Activated T-cell treated with anti-CD3 and anti-CD28 coated beads, Interleukin-2, amount 50 U/mL, for 24 hours (primary cell): ENCODE measurements at places on chromosomes 4 and X.

- H3K4me3 ChIP-seq: no peak overlapping the region
- peaks cover 20% of the 10 kb centered on the region for H3K4me1 ChIP-seq
- H3K36me3 ChIP-seq: no peaks in the 10 kb centered on the region
- peak overlapping the region; percentile 84 for H3K27ac ChIP-seq
- DNase-seq: peak; percentile 49
Observed at GRCh38 chrX:134654398-134655012, 3.8 kb downstream of the PLAC1 start.

DNA sequence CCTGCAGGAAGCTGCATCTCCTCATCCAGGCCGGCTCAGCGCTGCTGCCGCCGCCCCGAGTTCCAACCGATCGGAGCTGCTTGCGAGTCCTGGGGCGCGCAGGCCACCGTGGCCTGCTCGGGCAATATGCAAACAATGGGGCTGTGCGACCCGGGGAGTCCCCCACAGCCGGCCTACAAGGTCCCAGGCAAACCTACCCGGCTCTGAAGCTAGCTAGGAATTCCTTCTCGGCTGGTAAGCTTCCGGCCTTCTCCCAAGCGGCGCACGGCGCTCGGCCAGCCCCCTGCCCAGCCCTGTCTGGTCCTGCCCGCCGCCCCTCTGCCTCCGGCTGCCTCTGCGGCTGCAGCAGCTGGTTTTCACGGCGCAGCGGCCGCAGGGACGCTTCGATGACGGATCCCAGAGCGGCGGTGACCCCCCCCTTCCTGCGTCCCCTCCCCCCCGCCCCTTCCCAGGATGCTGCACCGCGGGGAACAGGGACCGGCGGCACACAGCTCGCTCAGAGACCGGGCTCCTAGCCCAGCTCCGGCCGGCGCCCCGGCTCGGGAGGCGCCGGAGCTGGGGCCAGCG is 59.4 kb downstream of the TSC22D3 start:
- H3K27me3 ChIP-seq: peaks cover 3% of the 10 kb centered on the region
- peak overlapping the region; percentile 81 for H3K4me3 ChIP-seq
- peak; percentile 48 for DNase-seq
- peaks cover 26% of the 10 kb centered on the region for H3K36me3 ChIP-seq
- H3K4me1 ChIP-seq: peaks cover 67% of the 10 kb centered on the region
- peak overlapping the region; percentile 76 for H3K27ac ChIP-seq

DNA sequence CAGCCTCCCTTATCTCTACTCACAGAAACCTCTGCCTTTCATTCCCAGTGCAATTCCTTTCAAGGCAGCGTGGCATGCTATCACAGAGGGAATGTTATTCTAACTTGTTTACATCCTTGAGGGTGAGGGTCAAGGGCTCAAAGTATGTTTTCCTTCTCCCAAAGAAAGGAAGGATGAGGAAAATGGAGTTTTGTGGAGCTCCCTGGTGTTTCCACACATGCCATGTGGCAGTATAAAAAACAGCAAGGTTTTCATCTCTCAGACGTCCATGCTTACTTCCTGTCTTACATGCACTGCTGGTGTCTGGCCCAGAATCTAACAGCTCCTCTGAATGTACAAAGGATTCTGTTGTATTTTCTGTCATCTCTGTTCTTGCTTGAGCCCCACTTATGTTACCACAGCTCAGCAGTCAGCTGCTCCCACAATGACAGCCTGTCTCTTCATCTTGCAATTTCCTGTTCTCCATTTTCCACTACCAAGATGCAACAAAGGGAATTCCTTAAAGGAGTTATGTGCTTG is 128.0 kb downstream of the SNCA start:
- H3K36me3 ChIP-seq: no peaks in the 10 kb centered on the region
- DNase-seq: no peak
- H3K27me3 ChIP-seq: no peaks in the 10 kb centered on the region
- no peak overlapping the region for H3K4me3 ChIP-seq
- H3K4me1 ChIP-seq: peaks cover 2% of the 10 kb centered on the region

- no peak for DNase-seq
- no peak overlapping the region for H3K27ac ChIP-seq
- no peaks in the 10 kb centered on the region for H3K36me3 ChIP-seq
- no peaks in the 10 kb centered on the region for H3K4me1 ChIP-seq
- H3K4me3 ChIP-seq: no peak overlapping the region
- peaks cover 39% of the 10 kb centered on the region for H3K27me3 ChIP-seq
Observed at GRCh38 chr4:146545102-146545501, 23.4 kb upstream of the SLC10A7 start.

DNA sequence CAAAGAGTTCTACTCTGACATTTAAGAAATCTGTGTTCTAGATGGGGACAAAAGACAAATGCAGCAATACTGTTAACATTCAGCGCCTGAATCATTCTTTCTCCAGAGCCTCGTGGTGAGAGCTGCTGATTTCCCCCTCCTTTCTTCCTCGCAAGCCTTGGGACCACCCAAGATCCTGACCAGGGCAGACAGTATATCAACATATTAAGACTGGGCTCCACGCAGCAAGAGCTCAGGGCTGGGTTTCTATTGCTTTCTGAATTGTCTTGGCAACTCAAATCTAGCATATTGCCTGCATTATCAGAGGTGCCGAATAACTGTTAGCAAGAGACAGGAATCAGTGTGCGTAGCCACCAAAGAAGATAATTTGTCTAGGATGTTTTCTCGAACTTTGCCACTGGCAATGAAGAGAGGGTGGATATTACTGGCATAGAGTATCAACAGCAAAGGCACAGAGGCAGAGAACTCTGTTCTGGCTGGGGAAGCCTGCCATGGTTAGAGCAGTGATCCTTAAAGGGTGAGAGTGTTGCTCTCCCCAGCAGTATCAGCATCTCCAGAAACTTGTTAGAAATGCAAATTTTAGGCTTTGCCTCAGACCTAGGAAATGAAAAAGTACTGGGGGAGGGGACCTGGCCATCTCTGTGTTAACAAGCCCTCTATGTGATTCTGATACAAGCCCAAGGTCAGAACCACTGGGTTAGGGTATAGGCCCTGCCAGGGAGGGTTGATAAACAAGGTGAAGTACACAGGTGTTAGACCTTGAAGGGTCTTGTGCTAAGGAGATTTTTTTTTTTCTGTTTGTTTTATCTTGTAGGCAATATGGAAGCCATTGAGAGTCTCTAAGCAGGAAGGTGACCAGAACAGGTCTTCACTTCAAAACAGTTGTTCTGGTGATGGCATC is 46.2 kb upstream of the MID1IP1 start:
- H3K27ac ChIP-seq: no peak overlapping the region
- H3K36me3 ChIP-seq: no peaks in the 10 kb centered on the region
- DNase-seq: no peak
- peaks cover 63% of the 10 kb centered on the region for H3K27me3 ChIP-seq
- H3K4me3 ChIP-seq: no peak overlapping the region

DNA sequence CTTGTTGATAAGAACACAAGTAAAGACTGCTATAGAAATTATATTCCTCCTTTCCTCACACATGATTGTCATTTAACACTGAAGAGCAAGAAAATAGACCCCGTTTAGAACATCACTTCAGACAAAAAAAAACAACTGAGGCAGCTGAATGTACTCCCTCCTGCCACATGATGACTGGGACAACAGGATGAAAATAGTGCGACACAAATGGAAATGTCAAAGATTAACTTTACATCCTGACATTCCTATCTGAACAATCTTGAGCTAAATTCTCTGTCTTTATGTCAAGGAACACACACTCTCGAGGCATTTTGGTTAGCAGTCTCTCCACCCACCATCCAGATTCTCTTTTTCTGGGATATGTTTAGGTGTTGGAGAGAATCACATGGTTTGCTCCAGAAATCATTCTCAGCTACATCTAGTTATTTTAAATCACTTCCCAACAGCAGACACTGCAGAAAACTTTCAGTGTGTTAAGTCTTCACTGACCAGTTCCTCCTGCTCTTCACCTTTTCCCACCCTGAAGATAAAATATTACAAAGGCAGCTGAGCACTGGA is 16.3 kb upstream of the KCNIP4 start:
- no peaks in the 10 kb centered on the region for H3K4me1 ChIP-seq
- no peak overlapping the region for H3K4me3 ChIP-seq
- no peaks in the 10 kb centered on the region for H3K27me3 ChIP-seq
- H3K27ac ChIP-seq: no peak overlapping the region
- no peak for DNase-seq
- H3K36me3 ChIP-seq: no peaks in the 10 kb centered on the region

DNA sequence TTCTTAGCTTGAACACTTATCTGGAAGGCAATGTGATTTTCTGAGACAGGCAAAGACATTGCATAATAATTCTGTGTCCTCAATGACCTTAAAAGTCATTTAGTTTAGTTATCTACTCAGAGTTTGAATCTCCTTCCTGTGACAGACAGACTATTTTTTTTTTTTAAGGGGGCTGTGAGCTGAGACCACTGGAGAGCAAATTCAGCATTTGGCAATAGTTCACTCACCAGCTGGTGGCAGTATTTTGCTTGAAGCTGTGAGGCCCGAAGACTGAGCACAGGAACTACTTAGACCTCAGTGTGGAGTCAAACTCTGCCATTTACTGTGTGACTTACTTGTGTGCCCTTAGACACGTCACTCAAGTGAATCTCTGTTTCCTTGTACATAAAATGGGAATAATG is 22.9 kb upstream of the CPE start:
- H3K4me3 ChIP-seq: no peak overlapping the region
- H3K27ac ChIP-seq: no peak overlapping the region
- peaks cover 35% of the 10 kb centered on the region for H3K27me3 ChIP-seq
- no peaks in the 10 kb centered on the region for H3K4me1 ChIP-seq
- H3K36me3 ChIP-seq: no peaks in the 10 kb centered on the region

- no peak overlapping the region for H3K27ac ChIP-seq
- no peak overlapping the region for H3K4me3 ChIP-seq
- H3K4me1 ChIP-seq: no peaks in the 10 kb centered on the region
- peaks cover 33% of the 10 kb centered on the region for H3K27me3 ChIP-seq
Observed at GRCh38 chrX:112113460-112113859, 30.9 kb upstream of the TRPC5 start.

DNA sequence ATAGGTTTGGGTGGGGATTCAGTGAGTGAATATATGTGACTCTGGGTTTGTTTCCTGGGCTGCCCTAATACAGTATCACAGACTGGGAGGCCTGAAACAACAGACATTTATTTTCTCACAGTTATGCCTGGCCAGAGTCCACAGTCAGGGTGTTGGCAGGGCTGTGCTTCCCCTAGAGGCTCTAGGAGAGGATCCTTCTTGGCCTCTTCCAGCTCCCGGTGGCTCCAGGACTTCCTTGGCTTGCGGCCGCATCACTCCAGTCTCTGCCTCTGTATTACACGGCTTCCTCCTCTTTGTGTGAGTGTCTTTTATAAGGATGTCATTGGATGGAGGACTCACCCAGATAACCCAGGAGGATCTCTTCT is 5.2 kb upstream of the JAKMIP1 start:
- H3K4me1 ChIP-seq: peaks cover 7% of the 10 kb centered on the region
- H3K36me3 ChIP-seq: no peaks in the 10 kb centered on the region
- H3K27me3 ChIP-seq: peaks cover 30% of the 10 kb centered on the region
- H3K4me3 ChIP-seq: no peak overlapping the region
- DNase-seq: no peak

GRCh38 chr4:78776729-78777575 is 802 bp downstream of the BMP2K start:
- DNase-seq: peak; percentile 68
- peak overlapping the region; percentile 88 for H3K4me3 ChIP-seq

DNA sequence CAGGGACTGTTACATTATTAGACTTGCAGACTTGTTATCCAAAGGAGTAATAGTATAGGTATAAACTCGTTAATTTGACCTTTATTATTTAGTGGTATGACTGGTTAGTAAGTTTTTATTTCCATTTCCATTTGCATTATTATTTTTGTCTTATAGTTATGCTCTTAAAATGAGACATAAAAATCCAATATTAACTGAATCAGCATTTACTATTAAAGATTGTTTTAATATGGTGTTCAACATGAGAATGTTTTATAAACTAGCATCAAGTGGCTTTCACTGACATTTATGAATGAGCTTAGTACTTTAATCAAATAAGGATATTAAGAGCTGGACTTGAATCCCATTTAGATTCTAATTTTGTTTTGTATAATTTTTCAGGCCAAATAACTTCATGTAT is 228.1 kb upstream of the HAND2 start:
- H3K36me3 ChIP-seq: no peaks in the 10 kb centered on the region
- H3K4me3 ChIP-seq: no peak overlapping the region
- no peak overlapping the region for H3K27ac ChIP-seq
- no peak for DNase-seq
- no peaks in the 10 kb centered on the region for H3K4me1 ChIP-seq

GRCh38 chr4:1568855-1569460 is 115.2 kb downstream of the FAM53A start:
- H3K27me3 ChIP-seq: peaks cover 10% of the 10 kb centered on the region
- H3K27ac ChIP-seq: no peak overlapping the region
- DNase-seq: no peak
- H3K4me1 ChIP-seq: peaks cover 3% of the 10 kb centered on the region

DNA sequence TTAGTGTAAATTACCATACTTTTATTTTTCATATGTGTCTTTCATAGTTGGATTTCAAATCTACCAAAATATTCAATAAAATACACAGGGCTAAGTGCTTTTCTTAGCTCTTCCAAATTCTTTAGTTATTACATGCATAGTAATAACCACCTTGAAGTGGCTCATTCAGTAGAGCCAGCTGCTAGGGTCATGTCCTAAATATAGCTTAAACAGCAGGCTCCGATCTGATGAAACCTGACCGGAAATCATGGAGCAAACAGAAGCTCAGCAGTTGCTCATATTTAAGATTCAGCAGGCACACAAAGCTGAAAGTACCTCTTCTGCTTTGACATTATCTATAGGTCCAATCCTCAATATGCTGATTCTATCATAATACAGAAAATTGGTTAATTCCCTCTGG is 1470.4 kb downstream of the ADGRL3 start:
- H3K27ac ChIP-seq: no peak overlapping the region
- H3K4me1 ChIP-seq: no peaks in the 10 kb centered on the region
- no peak overlapping the region for H3K4me3 ChIP-seq
- no peak for DNase-seq
- no peaks in the 10 kb centered on the region for H3K27me3 ChIP-seq

GRCh38 chrX:107154787-107155620 is 36.4 kb upstream of the RBM41 start:
- H3K4me3 ChIP-seq: peak overlapping the region; percentile 58
- DNase-seq: peak; percentile 33
- no peaks in the 10 kb centered on the region for H3K36me3 ChIP-seq
- H3K27ac ChIP-seq: no peak overlapping the region
- peaks cover 27% of the 10 kb centered on the region for H3K27me3 ChIP-seq

DNA sequence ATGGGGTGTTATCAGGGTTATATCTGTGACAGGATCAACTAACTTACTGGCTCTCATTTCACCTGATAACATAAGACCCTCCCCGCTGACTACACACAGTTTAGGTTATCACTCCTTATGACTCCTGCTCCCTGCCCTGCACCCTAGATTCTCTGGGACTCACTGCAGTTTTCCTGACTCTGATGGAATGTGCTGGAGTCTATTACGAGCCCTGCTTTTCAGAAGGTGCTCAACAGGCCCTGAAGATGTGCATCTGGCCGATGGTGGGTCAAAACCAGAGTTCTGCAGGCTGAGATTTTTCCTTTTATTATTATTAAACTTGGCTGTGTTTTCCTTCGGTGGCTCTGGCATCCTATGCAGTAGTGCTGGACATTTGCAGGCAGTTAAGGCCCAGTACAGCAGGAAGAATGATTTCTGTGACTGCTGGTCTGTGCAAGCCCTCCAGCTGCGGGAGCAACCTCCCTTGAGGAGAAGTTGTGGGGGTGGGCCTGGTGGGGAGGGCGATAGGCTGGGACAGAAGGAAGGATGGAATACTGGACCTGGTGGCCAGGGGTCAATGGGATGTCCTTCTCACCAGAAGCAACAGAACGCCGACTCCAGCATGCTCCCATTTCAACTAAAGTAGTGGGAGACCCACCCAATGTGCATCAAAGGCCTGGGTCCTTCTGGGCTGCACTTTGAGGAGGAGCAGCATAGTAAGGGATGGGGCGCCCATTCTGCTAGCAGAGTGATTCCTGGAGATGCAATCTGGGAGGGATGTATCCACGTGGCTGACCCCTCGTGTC is 11.0 kb downstream of the SOD3 start:
- H3K4me1 ChIP-seq: no peaks in the 10 kb centered on the region
- no peak for DNase-seq
- H3K36me3 ChIP-seq: no peaks in the 10 kb centered on the region
- peaks cover 23% of the 10 kb centered on the region for H3K27me3 ChIP-seq
